ENCODE measurements at places on chromosomes 7 and 10.

- DNase-seq = no peak
Measured at GRCh38 chr7:77935652-77936348, 137.2 kb downstream of the PHTF2 start.

- DNase-seq = no peak
Measured at GRCh38 chr7:137642472-137642871, 204.3 kb downstream of the DGKI start.

GRCh38 chr10:75091146-75091545 is 20.3 kb upstream of the SAMD8 start:
- no peak for DNase-seq

- DNase-seq = no peak
Measured at GRCh38 chr10:99233000-99233688, 2.5 kb downstream of the HPSE2 start.

DNA sequence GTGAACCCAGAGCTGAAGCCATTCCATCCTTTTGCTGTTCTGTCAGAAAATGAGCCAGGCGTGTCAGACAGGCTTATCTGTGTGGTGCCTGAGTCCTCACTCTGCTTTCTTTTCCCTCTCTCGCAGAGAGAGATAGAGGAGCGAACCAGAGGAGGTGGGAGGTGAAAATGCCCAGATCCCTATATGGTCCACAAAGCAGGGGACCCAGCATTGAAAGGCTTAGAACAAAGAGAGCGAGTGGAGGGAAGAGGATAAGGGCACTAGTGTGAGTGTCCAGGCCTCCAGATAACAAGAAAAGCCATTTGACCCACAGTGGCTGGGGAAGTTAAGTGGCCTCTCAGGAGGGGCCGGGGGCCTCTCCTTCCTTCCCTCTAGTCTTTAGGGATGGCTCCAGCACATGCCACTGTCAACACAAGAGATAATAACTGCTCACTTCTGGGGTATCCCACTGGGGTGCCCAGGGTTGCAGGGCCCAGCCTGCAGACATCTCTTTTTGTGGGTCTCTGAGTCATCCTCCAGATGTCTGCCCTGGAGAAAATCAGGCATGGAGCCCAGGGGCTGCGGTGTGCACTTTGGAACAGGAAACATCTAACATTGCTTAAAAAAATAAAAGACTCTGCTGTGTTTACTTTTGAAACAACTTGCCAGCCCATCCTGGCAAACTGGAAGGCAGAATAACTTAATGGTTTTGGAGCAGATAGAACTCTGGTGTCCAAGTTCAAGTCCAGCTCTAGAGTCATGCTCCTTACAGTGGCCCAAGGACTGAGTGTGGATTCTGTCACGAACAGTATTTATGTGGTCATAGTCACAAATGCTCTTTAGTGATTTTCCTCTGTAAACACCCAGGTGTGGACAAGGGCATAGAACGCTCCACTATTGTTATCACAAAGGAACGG is 189.5 kb downstream of the CXCL12 start:
- no peak for DNase-seq

DNA sequence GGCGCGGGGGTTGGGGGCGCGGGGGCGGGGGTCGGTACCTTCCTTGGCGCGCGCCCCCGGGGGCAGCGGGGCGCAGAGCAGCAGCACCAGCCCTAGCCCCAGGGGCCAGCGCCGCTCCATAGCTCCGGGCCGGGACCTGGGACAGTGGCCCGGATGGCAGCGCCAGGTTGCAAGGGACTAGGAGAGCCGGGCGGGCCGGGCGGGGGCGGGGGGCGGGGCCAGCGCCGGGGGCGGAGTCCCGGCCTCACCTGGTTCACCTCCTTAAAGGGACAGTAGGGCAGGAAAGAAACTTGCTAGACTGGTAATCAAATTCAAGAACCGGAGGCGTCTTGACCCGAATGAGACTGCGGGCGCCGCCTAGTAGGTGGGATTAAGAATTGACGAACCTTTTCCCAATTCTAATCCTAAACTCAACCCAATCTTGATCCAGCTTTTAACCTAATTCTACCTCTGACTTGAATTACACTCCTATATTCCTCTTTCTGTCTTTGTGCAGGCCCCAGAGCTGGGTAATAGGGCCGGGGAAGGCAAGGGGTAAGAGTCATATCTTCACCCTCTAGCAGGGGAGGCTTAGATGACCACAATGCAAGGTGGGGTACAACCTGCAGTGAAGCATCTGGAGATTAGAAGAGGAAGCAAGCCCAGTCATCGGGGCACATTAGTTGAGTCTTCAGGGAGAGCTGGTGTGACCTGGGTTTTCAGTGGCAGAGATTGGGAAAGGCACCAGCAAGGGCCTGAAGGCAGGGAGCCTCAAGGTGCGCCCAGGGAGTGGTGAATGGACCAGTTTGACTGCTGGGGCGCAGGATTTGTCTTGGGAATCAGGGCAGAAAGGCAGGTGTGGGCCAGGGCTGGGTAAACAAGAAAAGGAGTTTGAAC is at the start of gene EPHA1:
EPHA1 (minus strand) TSS at position 171 of the 876 bp plus-strand sequence; CDS start at position 120, 51 bp downstream.
- no peak for DNase-seq

GRCh38 chr10:117145019-117145418 is 6.9 kb upstream of the VAX1 start:
- DNase-seq = no peak

- no peak for DNase-seq
Measured at GRCh38 chr7:71768450-71768849, 636.5 kb downstream of the GALNT17 start.

DNA sequence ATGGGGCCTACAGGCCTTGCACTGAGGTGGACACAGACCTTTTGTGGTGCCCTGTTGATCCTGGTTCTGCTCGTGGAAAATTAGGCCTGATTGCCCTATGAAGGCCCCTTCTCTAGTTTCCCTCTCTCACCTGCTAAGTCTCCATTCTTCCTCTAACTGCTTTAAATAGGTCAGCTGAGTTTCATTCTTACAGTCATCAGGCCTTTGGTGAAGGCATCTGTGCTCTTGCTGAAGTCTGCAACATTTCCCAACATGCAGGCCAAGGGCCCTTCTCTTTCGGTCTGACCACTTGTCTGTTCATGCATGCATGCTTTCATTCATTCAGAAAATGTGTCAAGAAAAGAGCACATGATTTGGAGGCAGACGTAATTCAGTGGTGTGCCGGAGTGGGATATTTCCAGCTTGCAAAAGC is 244.0 kb downstream of the BUB3 start:
- DNase-seq = no peak

- DNase-seq = no peak
Measured at GRCh38 chr7:2843711-2844152, 376 bp downstream of the GNA12 start.

- no peak for DNase-seq
Measured at GRCh38 chr7:127973832-127974231, 57.4 kb downstream of the LRRC4 start.

DNA sequence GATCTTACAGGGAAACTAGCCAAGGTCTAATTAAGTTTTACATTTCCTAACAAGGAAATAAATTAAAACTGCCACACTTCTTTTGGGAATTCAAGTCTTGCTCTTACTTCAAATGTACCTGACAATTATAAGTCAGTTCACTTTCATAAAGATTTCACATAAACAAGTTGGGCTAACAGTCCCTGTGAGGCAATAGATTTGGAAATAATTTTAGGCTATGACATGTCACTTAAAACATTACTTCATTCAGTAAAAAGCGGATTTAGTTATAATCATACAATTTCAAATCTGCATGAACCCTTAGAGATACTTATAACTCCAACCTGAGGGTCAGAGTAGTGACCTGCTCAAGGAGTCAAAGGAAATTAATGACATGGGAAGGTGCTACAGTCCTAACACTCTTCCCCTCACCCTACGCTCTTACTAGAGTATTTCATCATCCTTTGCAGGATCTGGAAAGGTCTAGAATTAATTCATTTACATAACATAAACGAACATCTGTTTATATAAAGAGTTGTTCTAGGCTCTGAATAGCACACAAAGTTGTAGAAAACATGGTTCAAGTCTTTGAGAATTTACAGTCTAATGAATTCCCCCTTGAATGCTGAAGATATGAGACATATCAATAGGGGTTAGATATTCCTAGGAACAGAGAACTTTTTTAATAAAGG is 32.3 kb upstream of the DNAJB12 start:
- DNase-seq = no peak

DNA sequence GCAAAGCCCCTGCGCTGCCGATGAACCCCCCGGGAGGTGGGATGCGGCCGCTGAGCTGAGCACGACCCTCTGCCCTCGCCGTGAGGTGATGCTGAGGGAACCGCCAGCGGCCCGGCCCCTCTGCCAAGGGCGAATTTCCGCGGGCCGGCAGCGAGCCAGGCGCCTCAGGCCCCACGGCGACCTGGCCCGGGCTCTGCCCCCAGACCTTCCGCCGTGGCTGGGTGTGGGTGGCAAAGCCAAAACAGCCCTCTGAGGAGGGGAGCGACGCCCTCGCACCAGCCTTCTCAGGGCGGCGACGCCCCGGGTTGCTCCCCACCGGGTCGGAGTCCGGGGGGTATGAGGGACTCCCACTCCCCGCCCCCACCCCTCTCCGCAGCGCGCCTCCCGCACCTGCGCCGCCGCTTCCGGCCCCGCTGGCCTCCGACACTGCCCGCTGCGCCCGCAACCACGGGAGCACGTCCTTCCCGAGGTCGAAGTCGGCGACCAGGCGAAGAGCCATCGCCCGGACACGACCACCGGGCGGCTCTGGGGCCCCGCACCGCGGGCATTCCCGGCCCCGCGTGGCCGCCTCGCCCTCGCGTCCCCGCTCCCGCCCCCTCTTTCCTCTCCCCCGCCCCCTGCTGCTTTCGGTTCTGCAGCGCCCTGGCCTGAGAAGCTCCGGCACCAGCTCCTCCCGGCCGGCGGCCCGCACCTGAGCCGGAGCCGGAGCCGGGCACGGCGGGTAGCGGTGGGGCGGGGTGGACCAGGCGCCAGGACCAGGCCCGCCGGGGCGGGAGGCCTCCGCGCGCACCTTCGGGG is at the start of gene GSAP:
GSAP (minus strand) TSS at position 527 of the 798 bp plus-strand sequence; CDS start at position 499, 28 bp downstream.
- DNase-seq = no peak

- DNase-seq = no peak
Measured at GRCh38 chr7:75915416-75916156, 631 bp downstream of the POR start.

- DNase-seq = no peak
Measured at GRCh38 chr10:11429439-11430052, 181.9 kb downstream of the USP6NL start.

DNA sequence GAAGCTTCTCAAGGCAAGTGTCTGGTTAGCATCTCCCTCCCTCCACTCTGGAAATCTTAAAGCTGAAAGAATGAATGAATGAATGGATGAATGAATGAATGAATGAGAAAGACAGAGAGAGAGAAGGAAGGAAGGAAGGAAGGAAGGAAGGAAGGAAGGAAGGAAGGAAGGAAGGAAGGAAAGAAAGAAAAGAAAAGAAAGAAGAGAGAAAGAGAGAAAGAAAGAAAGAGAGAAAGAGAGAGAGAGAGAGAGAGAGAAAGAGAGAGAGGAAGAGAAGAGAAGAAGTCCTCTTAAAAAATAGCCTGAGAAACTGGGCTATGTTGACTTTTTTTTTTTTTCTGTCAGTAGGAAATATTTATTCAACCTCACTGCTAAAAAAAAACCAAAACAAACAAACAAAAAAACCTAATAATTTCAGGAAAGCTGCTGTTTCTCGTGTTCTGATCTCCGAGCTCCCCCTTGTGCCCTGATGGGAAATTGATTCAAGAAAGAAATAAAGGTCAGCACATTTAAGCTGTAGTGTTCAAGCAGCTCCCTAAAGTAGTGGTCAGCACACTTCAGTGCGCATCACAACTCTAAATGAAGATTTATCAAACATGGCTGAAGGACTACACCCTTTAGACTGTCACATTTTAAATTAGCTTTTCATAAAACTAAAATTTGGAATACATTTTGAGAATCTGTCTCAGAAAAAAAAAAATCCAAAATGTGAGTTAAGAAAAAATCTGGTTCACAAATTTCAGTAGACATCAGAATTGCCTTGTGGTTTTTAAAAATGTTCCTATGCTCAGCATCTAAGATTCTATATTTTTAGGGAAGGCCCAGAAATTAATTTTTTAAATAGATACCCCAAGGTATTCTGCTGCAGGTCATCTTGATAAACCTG is 154.3 kb downstream of the ELAPOR2 start:
- no peak for DNase-seq

GRCh38 chr7:76364198-76364584 is 5.4 kb upstream of the YWHAG start:
- DNase-seq = no peak

DNA sequence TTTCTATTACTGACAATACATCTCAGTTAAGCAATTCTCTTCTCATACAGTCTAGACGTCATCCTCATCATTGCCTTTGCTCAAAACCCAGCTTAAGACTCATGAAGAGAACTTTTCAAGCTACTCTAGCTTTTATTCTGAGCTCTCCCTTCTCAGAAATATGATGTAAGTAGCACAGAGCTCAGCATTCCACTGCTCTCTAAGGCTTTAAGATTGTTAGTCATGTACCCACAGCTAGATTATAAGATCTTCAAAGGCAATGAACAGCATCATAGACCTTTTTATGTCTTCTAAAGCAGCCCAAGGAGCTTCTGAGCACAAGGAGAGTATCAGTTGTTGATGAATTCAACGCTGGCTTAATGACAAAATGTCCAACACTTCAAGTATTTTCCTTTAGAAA is 119.3 kb downstream of the NRP1 start:
- DNase-seq = no peak

GRCh38 chr7:26705567-26705966 is 158.8 kb downstream of the SKAP2 start:
- DNase-seq = no peak

GRCh38 chr10:124318811-124319210 is 99.9 kb downstream of the OAT start:
- no peak for DNase-seq

DNA sequence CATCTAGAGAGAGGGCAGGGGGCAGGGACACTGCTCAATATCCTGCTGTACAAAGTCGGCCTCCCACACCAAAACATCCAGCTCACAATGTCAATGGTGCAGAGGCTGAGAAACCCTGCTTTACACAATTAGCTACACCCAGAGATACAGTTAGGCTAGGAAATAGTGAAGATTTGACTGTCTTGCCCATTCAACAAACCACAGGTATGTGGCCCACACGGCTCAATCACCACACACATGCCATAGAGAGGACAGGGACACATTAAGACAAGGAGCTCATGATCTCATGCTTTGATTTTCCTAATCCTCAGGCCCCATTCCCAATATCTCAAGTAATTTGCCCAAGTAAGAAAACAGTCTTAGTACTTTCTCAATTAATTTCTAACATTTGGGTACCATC is 110.4 kb downstream of the OSBPL3 start:
- no peak for DNase-seq

- DNase-seq = no peak
Measured at GRCh38 chr10:8306685-8307364, 252.3 kb downstream of the GATA3 start.

- no peak for DNase-seq
Measured at GRCh38 chr10:31587691-31588090, 268.7 kb downstream of the ZEB1 start.

- DNase-seq = no peak
Measured at GRCh38 chr7:134593530-134594392, 44.9 kb downstream of the AKR1B15 start.
